Brain (organoid and tissue), 16 donors: ENCODE measurements at places on chromosomes 2 and 18.

- DNase-seq, result no peak
Measured at GRCh38 chr2:182319556-182320505, 107.0 kb downstream of the PDE1A start.

- DNase-seq, result no peak
Measured at GRCh38 chr2:153133716-153134115, 344.8 kb downstream of the RPRM start.

DNA sequence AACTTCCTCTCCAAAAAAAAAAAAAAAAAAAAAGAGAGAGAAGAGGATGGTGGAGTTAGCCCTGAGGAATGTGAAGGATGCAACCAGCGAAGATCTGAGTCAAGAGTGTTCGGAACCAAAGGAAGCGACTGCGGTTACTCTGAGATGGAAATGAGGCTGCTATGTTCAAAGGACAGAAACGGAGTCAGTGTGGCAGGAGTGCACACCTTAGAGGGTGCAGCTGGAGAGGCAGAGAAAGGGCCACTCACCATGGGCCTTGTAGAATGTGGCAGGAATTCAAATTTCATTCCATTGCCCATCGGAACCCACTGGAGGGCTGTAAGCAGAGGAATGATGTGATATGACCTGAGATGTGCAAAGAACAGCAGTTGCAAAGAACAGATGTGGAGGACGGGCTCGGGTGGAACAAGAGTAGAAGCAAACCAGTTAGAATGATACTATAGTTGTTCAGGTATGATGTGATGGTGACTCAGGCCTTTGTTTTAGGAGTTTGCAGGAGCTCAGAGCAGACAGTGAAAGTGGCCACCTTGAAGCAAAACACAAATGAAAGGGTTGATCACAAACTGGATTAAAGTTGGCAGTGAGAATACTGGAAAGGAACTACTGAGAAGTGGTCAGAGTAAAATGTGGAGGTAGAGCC lies 22.6 kb downstream of the ITGA6 start:
- no peak for DNase-seq

DNA sequence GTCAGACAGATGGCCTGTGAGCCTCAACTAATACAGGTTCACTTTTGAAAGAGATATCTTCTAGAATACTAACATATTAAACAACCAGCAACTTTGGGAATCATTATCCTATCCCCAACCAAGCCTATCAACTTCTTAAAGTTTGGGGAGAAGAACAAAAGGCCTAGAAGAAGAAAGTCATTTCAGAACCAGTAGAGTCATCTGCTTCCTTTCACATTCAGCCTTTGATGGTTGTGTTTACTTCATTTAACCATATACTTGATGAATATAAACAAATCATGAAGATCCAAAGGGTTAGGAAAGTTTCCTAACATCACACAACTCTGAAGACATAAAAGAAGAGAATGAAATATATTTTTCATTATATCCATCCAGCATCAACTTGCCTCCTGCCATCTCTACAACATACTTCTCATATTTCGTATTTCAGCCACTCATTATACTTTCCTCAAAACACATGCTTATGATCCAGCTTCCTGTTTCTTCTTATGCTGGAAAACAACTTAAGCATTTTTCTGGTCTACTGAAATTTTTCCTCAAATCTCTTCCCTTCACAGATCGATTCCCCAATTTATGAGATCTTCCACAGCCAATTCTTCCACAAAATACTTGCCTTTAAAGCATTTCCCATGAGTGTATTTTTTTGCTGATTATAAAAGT lies 114.3 kb downstream of the CACNB4 start:
- DNase-seq, result no peak

GRCh38 chr2:175880-176820 lies 87.7 kb downstream of the SH3YL1 start:
- peak; percentile 45 for DNase-seq

DNA sequence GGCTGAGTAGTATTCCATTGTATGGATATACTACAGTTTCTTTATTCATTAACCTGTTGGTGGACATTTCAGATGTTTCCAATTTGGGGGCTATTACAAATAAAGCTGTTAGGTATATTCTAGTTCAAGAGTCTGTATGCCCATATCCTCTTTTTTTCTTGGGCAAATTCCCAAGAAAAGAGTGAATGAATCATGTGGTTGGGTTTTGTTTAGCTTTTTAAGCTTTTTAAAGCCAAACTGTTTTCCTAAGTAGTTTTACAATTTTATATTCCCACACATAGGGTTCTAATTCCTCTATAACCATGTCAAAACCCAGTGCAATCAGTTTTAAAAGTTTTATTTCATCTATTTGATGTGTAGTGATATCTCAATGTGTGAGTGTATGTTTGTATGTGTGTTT lies 44.9 kb upstream of the BAZ2B start:
- DNase-seq, result no peak

DNA sequence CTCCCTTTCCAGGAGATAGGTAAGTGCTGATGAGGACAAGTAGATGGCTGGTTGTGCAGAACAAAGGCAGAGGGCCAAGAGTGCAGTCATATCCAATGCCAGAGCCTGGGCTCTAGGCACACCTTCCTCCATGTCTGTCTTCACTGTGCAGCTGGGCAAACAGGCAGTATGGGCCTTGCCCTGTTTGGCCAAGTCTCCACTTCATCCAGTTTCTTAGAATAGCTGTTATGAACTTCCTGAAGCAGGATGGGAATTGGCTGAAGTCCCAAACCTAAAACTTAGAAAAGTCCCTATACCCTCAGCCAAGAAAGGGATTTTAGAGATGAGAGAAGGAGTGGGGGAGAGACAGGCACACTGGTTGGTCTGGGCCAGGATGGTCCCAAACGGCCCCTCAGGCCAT lies 37.5 kb upstream of the CYP26B1 start:
- no peak for DNase-seq

DNA sequence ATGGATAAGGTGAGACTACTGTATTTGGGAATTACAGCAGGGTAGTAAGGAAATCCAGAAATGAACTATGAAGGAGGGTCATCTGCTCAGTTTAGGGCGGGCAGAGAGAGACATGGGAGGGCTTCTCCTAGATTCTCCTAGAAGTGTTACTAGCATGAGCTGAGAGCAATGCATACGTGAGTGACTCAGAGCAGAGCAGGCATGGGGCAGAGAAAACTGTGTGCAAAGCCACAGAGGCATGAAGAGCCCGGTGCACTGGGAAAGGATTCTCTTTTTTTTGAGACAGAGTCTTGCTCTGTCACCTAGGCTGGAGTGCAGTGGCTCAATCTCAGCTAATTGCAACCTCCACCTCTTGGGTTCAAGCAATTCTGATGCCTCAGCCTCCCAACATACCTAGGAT lies 116.2 kb downstream of the SOCS6 start:
- no peak for DNase-seq
